Activated T-cell treated with anti-CD3 and anti-CD28 coated beads, Interleukin-2, amount 50 U/mL, for 48 hours (primary cell): ENCODE measurements at places on chromosomes 11 and 22.

- peak; percentile 72 for DNase-seq
These were observed 823 bp downstream of the CEP57 start for GRCh38 chr11:95790933-95791708.

DNA sequence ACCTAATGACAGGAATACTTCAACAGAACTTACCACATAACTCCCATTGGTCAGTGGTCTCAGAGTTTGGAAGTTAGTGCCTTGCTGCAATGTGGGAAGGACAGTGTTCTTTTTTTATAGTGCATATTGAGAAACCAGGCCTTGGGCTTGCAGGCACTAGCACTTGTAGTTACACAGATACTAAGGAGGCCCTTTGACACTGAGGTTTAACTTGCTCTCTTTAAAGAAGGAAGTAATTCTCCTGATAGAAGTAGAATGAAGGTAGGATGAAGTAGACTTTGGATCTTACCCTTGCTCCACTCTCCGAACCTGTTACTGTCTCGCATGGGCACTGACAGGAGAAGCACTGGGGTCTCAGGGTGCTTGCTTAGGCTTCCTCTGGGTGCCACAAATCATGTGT, 31.0 kb upstream of the ST14 start:
- DNase-seq, result no peak

GRCh38 chr11:32068134-32068870, 22.6 kb upstream of the RCN1 start:
- no peak for DNase-seq

DNA sequence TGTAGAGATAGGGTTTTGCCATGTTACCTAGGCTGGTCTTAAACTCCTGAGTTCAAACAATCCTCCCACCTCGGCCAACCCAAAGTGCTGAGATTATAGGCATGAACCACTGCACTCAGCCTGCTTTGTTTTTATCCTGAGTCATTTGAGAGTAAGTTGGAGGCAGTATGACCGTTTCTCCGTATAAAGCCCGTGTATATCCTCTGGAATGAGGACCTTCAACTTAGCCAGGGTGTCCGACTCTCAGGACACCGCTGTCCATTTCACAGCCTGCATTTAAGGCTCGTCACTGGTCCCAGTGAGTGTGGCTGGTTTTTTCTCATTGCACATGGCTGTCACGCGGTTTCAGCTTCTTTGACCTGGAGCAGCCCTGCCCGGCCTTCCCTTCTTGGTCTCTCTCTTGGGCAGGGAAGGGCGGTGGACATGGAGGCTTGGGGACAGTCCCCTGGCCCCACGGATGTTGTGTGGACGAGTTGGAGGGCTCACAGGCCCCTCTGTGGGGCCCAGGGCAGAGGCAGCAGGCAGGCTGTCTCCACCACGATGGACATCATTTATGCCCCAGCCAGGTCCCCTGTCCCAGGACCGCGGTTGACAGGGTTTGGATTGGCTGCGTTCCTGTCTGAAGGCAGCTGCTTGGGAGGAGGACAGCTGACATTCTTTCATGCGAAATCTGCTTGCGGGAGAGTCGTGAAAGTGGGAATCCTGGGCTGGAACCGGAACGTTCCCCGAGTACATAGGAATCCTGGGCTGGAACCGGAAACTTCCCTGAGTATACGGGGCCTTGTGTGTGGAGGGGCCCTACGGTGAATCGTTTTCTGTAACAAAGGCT, 93.3 kb downstream of the KCNQ1 start:
- no peak for DNase-seq

DNA sequence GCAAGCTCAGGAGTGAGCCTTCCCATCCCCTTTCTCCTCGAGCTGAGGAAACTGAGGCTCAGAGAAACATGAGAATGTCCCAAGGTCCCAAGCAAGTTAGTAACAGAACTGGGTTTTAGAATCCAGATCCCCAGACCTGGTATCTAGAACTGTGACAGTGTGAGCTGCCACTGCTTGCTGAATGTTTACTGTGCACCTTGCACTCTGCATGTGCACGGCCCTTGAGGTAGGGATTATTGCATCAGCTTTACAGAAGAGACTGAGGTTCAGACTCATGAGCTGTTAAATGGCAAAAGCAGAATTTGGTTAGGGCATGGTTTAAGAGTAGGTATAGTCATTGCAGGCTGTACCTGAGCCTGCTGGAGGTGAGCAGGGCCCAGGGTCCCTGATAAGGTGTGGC, 3.8 kb upstream of the MPPED1 start:
- no peak for DNase-seq

DNA sequence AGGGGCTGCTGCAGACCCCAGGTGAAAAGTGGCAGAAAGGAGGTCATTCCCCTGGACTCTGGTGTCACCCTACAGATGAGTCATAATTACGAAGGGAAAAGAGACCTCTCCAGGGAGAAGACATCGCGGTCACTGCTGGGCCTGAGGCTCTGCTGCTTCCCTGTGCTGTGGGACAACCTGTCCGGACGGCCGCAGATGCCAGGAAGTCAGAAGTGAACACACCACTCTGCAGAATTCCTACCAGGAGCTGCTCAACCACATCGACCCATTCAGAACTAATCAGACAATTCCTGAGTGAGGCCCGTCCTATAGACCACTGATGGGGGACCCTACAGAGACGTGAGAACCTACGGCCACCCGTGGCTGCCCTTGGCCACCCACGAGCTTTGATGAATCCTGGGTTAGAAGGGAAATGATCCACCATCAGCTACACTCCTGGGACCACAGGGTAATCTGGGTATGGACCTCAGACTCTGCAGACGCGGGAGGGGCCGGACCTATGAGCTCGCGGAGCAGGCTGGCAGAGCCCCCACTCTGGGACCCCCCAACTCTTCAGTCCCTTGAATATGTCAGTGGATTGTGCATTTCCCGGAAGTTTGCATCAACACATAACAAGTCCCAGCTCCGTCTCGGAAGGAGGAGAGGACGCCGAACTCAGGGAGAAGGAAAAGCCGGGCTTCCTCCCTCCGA, 636.7 kb downstream of the BRD1 start:
- no peak for DNase-seq

GRCh38 chr11:77082838-77083565, 16.2 kb downstream of the CAPN5 start:
- peak; percentile 58 for DNase-seq

DNA sequence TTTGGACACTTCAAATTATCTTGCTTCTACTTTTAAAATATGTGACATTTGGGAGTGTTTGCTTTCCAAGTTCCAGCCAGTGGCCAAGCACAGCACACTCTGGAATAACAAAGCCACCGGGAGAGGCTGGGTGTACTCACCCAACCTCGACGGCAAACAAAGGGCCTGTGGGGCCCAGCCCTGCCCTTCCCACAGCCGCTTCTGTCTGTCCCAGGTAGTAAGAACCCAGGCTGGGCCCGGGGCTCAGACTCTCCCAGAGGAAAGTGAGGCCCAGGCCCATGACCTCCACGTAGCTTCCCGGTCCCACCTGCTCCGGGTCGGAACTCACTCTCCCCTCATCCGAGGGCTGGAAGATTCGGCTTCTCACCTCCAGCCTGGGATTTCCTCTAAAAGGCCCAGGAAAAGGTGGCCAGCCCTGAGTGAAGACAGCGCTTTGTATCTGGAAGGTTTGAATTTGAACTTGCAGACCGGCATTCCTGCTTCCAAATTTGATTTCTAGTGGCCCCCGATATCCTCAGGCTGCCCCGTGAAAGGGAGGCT, 93.5 kb downstream of the CELSR1 start:
- DNase-seq, result no peak
